ENCODE measurements at places on chromosomes 7 and 10. TPM values are rescaled to one million over a fixed set of nuclear protein-coding genes. Genes with fewer than 3 reads are reported as not detected.

DNA sequence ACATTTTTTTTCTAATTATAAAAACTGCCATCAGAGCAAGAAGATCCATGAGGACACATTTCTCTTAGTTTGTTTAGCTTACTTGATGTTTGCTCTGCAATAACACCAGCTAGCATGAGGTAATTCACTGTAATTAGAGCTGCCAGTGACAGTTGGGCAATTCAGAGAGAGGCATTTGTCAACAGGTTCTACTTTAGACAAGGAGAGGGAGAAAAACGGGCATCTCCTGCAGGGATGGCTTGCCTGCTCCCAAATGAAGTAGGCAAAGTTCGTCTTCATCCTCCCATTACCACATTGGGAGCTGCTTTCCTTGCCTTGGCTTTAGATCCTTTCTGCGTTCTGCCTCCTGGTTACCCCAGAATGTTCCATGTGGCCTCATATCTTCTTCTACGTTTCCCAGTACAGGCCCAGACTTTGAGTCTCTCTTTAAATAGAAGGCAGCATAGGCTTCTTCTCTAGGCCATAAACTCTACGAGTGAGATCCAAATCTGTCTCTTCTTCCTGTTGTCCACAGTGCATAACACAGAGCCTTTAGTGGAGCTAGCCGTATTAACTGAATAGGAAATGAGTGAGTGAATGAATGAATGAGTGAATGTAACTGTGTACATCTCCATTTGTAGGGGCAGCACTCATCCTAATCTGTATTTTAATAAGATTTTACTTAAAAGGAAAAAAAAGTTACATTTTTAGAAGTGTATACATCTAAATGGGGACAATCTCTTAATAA is 21.2 kb downstream of the ASB15 start:
- H3K4me3 ChIP-seq, result no peak overlapping the region
- no peaks in the 10 kb centered on the region for H3K36me3 ChIP-seq
- no peaks in the 10 kb centered on the region for H3K27me3 ChIP-seq
- no peak for DNase-seq

DNA sequence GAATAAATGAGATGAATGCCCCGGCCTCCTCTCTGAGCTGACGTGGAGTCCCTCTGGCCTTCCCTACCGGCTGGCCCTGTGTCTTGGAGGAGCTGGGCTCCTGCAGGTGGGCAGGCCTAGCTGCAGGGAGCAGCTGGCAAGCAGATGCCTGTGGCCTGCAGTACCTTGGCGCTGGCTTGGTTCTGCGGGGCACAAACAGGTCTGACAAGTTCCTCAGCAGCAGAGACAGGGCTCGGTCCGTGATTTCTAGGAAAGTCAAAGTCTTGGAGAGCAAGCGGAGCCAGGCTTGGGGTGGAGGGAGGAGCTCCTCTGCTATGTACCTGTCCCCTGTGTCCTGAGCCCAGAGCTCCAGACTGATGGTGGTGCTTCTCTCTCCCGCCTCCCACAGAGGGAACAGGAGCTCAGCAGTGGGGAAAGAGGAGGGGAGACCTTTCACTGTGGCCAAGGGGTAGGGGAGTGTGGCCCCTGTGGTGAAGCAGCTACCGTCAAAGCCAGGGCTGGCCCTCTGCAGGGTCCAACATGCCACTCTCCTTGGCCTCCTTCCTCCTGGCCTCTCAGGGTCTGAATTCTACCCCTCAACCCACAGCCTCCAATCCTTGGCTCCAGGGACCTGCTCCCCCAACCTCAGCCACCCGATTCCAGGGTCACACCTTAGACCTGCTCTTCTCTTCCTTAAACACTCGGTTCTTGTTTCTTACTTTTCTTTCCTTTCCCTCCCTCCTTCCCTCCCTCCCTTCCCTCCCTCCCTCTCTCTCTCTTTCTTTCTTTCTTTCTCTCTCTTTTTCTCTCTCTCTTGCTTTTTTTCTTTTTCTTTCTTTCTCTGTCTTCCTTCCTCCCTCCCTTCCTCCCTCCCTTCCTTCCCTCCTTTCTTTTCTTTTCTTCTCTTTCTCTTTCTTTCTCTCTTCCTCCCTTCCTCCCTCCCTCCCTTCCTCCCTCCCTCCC is 20.1 kb downstream of the MYL10 start:
- peaks cover 21% of the 10 kb centered on the region for H3K4me1 ChIP-seq
- peak; percentile 57 for DNase-seq
- H3K27me3 ChIP-seq, result no peaks in the 10 kb centered on the region
- H3K27ac ChIP-seq, result no peak overlapping the region
- no peak overlapping the region for H3K4me3 ChIP-seq

GRCh38 chr7:70132226-70132851 is 534.1 kb downstream of the AUTS2 start:
- peaks cover 5% of the 10 kb centered on the region for H3K4me1 ChIP-seq
- no peak overlapping the region for H3K27ac ChIP-seq
- DNase-seq, result no peak
- H3K36me3 ChIP-seq, result no peaks in the 10 kb centered on the region

- no peak overlapping the region for H3K27ac ChIP-seq
- no peaks in the 10 kb centered on the region for H3K27me3 ChIP-seq
- no peaks in the 10 kb centered on the region for H3K4me1 ChIP-seq
- no peak for DNase-seq
- H3K36me3 ChIP-seq, result no peaks in the 10 kb centered on the region
Measured at GRCh38 chr7:135905858-135906257, 71.3 kb downstream of the MTPN start.

DNA sequence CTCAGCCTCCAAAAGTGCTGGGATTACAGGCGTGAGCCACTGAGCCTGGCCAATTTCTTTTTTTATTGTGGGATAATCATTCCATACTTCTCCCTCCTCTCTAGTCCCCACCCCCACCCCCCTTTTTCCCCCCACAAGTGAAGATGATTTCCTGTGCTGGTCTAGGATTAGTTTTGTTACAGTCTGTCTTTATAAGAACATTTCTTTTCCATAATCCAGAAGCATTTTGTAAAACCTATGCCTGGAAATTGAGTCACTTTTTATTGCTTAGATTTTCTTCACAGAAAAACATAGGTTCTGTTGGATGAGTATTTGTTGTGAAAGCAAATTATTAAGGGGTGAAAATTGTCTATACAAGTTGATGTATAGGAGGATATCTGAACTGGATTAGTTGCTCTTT is 98.9 kb downstream of the KAT6B start:
- H3K27me3 ChIP-seq, result no peaks in the 10 kb centered on the region
- no peak for DNase-seq
- no peaks in the 10 kb centered on the region for H3K36me3 ChIP-seq
- peaks cover 29% of the 10 kb centered on the region for H3K4me1 ChIP-seq
- H3K27ac ChIP-seq, result no peak overlapping the region

GRCh38 chr10:96608805-96609204 is 22.0 kb upstream of the TM9SF3 start:
- H3K27ac ChIP-seq, result no peak overlapping the region
- H3K4me1 ChIP-seq, result no peaks in the 10 kb centered on the region
- DNase-seq, result no peak
- H3K4me3 ChIP-seq, result no peak overlapping the region
- H3K27me3 ChIP-seq, result no peaks in the 10 kb centered on the region
- no peaks in the 10 kb centered on the region for H3K36me3 ChIP-seq

DNA sequence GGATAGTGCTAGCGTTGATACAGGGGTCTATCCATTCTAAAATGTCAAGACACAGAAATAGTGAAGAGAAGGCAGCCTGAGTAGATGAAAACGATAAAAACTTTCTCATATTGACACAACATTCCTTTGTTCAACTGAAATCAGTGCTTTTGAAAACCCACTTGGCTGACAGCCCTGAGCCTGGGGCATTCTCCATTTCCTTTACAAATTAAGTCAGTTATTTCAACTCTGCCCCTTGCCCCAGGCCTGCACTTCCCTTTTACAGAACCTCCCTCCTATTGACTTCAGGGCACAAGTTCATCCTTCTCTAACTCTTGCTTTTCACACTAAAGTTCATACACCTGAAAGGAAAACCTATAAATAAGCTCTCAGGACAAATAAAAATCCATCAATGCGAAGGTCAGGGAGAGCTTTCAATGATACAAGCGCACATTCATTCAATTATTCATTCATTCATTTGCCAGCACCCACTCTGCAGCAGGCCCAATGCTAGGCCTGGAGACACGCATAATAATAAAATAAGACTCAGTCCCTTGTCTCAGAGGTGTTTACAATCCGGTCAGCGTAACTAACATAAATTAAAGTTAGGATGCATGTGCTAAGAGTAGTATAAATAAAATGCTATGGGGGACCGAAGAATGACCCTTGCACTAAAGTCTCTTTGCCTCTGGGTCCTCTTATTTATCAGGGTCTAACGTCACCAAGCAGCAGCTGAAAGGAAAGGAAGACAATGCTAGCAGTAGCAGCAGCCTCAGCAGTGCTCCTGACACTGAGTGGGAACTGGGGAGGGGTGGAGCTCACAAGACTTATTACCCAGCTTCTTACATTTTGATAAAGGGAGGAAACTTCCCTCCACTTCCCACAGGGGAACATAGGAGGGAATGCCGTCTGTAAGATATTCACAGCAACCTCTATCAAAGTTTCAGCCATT is 134.8 kb downstream of the PDE1C start:
- H3K4me3 ChIP-seq, result no peak overlapping the region
- no peaks in the 10 kb centered on the region for H3K36me3 ChIP-seq
- DNase-seq, result no peak
- no peaks in the 10 kb centered on the region for H3K27me3 ChIP-seq
- H3K27ac ChIP-seq, result no peak overlapping the region

HHEX gene
- total RNA-seq, result 0.39 TPM

All from GM23338 (cell line).